Caki2 (cell line): ENCODE measurements at places on chromosomes 5 and 9.

GRCh38 chr5:2579126-2579525 is 172.4 kb downstream of the IRX2 start:
- no peak for DNase-seq

DNA sequence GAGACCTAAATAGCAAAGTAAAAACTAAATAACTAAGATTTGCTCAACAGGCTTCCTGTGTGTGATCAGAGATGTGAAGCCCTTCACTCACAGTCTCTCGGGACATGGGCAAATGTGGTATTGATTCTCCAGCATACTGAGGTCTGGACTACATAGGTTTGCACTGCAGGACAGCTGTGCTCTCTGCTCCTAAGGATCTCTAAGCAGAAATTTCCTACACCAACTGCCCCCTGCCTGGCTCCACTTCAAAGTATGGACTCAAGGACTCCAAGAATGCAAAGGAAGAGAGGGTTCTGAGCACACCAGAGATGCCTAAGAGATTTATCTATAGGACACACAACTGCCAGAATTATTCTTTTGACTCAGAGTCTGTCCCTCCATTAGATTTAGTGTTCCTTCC is 487.2 kb downstream of the SEMA5A start:
- no peak for DNase-seq

- DNase-seq: no peak
Observed at GRCh38 chr9:134181648-134182034, 17.3 kb upstream of the RNU6ATAC start.

GRCh38 chr5:143533978-143534760 is 130.7 kb upstream of the NR3C1 start:
- DNase-seq: peak; percentile 54

GRCh38 chr5:95780597-95780996 is 41.9 kb downstream of the GLRX start:
- no peak for DNase-seq

DNA sequence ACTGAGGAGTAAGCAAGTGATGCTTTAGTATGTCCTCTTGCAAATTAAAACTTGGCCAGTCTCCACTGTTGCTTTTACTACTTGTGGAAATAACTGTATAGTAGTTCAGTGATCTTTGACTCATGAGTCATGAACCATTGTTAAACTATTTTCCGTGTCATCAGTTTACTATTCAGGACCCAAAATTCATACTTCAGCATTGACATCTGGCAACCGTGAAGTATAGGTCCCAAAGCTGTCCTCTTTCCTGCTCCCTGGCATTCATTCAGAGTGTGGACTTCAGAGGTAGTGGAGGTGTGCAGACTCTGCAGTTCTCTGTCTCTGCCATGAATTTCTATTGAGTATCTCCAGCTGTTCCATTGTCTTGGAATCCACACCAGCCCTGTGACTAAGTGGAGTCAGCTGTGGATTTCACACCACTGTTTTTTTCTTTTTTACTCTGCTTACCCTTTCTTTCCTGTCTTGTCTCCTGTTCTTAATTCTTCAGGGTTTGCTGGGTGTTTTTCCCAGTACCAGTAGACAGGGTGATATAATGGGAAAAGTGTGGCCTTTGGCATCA is 7.5 kb downstream of the TDRD7 start:
- peak; percentile 23 for DNase-seq

GRCh38 chr9:76646249-76646648 is 118.0 kb upstream of the PCA3 start:
- DNase-seq: no peak

GRCh38 chr9:127792417-127793031 is 6.7 kb downstream of the CDK9 start:
- no peak for DNase-seq

- DNase-seq: no peak
Observed at GRCh38 chr5:171646102-171647042, 139.2 kb upstream of the SMIM23 start.

DNA sequence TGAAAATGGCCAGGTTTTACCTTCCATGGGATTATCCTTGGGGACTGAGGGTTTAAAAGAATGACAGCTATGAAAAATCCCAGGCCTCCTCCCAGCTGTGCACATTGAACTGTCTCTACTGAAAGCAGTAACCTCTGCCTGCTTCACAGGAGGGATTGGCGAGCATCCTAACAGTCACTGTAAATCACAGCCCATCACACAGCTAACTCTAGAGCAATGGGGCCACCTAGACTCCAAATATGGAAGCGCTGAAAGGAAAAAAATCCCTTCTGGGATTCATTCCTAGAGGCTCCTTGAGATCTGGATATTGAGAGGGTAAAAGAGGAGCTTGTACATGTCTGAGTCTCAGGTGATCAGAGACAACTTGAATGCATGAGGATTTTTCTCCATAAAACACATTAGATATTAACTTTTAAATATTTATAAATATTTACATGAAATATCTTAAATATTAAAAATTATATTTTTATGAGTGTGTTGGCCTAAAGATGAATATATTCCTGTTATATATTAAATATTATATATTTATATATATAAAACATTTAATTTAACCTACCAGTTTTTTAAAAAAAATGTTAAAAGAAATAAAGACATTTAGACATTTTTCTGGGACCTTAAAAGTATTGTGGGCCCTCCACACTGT is 133.8 kb upstream of the SLC24A2 start:
- DNase-seq: peak; percentile 16
